ENCODE measurements at places on chromosomes 1 and 21.

DNA sequence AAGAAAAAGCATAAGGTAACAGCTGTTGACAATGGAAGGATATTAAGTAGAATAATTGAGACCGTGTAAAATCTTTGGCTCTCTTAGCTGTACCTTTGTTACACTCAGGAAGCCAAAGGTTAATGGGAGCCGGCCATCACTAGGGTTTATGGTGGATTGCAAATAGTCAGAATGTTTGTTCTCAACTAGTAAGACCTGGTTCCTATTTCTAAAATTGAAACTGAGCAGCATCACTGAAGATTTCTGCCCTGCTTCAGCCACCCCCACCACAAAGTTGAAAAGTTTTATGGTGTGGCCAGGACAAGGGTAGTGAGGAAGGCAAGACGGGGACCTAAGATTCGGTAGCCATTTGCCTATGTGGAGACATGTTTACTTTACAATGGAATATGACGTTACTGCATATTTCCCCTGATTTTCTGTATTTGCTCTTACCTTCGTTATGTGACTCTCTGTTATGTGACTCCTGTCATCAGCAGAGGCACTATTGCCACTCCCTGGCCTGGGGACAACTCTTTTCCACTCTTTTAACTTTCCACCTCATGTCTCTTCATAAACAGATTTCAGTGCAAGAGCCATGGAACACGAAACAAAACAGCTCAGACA, 41.4 kb upstream of the KIF1B start:
- no peak for DNase-seq

- peak; percentile 57 for DNase-seq
Observed at GRCh38 chr1:206498685-206499084, 8.6 kb upstream of the RASSF5 start.

GRCh38 chr1:48203287-48203900, 19.1 kb upstream of the SLC5A9 start:
- no peak for DNase-seq

- DNase-seq, result no peak
Observed at GRCh38 chr21:36535618-36536241, 55.8 kb upstream of the CLDN14 start.

GRCh38 chr1:33257772-33258712, 1.8 kb downstream of the ZNF362 start:
- peak; percentile 21 for DNase-seq

- no peak for DNase-seq
Observed at GRCh38 chr1:38716229-38716628, 143.3 kb downstream of the RRAGC start.

GRCh38 chr1:16421201-16421600, 16.0 kb downstream of the SPATA21 start:
- DNase-seq, result no peak

DNA sequence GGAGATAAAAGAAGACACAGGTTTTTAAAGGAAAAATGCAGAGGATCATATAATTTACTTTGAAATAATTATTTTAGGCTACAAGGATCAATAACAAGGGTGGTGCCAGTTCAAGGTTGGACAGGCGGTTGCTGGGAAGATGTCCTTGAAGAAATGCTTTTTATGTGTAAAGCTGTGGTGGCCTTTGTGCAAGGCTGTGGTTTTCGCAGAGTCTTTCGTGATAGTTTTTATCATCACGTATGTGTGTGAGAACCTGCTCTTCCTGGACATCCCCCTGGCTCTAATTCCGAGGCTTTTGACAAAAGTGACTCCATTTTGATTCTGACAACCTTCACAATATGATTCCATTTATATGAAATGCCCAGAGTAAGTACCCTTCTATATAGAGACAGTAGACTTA, 85.8 kb upstream of the COG2 start:
- DNase-seq, result no peak

DNA sequence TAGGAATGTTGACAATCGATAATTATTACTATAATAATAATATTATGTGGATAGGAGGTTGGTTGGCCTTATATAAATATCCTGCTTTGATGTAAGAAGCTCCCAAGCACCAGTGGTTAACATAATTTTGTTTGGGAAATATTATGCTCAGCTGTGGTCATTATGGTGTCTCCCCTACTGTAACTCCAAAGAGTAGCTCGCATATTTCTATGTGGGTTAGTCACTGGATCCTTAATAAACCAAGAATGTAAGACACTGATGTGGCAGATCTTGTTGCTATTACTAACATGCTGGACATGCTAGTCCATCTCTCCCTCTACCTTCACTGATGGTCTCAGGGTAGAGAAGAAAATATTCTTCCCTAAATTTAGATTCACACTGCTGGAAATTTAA, 79.2 kb upstream of the RALGPS2 start:
- no peak for DNase-seq
